Thoracic aorta endothelial cell (primary cell): ENCODE measurements at places on chromosomes 6 and 20. TPM values are rescaled to one million over a fixed set of nuclear protein-coding genes. Genes with fewer than 3 reads are reported as not detected.

ULBP2 gene
- total RNA-seq, result 6.5 TPM in 2 replicates

TINAG gene
- not detected in 2 replicates for total RNA-seq

BPIFB6 gene
- total RNA-seq, result not detected in 2 replicates

PAK5 gene
- total RNA-seq, result not detected in 2 replicates

SIRPD gene
- not detected in 2 replicates for total RNA-seq

ANGPT4 gene
- total RNA-seq, result not detected in 2 replicates

NHSL1 gene
- total RNA-seq, result 45.9 and 67.3 TPM in 2 replicates

CGAS gene
- total RNA-seq, result 11.3 and 14.3 TPM in 2 replicates

TRIM39 gene
- total RNA-seq, result 8.9 and 11.4 TPM in 2 replicates

FAM83C gene
- total RNA-seq, result not detected in 2 replicates
